ENCODE measurements at places on chromosomes 2 and 18.
A peak's percentile ranks its signal among the peaks of the same experiment; 100 is the strongest.

- no peak for DNase-seq
Measured at GRCh38 chr2:29561181-29561580, 360.2 kb downstream of the ALK start.

DNA sequence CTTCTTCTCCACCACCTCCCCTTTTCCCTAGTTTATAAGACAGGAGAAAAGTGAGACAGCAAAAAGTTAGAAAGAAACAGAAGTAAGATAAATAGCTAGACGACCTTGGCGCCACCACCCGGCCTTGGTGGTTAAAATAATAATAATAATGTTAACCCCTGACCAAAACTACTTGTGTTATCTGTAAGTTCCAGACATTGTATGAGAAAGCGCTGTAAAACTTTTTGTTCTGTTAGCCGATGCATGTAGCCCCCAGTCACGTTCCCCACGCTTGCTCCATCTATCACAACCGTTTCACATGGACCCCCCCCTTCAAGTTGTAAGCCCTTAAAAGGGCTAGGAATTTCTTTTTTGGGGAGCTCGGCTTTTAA is 1.5 kb upstream of the BUB1 start:
- no peak for DNase-seq

- DNase-seq = peak; percentile 58
Measured at GRCh38 chr2:14909795-14910194, 277.3 kb downstream of the LRATD1 start.

DNA sequence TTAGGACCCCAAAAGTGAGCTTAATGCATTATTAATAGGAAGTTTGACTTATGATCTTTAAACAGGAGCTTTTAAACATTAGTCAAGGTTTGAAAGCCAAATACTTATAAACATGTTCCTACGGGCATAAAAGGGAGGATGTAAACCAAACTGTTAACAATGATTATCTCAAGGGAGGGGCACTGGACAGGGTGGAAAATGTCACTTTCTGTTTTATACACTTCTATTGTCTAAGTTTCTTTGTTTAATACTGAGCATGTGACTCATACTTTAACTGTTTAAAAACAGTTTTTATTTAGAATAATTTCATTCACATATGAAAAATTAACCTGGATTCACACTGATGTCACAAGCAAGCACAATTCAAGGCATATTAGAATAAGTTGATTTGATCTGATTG is 18.3 kb upstream of the ITGA6 start:
- DNase-seq = no peak

- DNase-seq = no peak
Measured at GRCh38 chr2:100944617-100945432, 57.3 kb upstream of the RPL31 start.

DNA sequence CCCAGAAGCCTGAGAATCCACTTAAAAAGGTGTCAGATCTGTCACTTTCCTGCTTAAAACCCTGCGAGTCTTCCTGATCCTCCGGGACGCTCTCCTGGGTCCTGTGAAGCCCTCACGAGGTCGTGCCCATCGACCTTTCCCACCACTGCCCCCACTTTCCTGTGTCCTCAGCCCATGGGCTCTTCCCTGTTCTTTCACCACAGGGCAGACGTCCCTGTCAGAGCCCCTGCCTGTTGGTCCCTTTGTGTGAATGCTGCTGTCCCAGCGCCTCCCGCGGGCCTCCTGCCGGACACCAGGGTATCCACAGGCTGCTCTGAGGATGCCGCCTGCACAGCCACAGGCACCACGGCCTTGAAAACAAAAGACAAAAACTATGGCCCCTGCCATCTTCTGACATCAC is 125.6 kb downstream of the TMEM18 start:
- no peak for DNase-seq

GRCh38 chr2:86237172-86237571 is 37.9 kb downstream of the MRPL35 start:
- DNase-seq = no peak

DNA sequence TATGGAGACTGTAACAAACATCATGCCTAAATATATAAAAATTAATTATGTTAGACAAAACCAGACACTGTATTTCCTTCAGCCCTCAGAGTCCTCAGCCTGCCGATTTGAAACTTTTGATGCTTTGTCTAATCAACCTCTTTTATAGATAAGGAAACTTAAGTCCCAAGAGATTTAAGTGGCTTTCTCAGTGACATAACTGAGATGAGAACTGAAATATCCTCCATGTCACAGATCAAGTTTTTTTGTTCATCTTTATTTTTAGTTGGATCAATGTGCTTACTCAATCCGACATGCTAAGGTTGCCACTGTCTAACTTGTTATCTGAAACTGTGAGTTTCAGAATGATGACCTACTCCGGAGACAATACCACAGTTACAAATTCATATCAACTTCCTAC is 72.3 kb downstream of the BARD1 start:
- no peak for DNase-seq

DNA sequence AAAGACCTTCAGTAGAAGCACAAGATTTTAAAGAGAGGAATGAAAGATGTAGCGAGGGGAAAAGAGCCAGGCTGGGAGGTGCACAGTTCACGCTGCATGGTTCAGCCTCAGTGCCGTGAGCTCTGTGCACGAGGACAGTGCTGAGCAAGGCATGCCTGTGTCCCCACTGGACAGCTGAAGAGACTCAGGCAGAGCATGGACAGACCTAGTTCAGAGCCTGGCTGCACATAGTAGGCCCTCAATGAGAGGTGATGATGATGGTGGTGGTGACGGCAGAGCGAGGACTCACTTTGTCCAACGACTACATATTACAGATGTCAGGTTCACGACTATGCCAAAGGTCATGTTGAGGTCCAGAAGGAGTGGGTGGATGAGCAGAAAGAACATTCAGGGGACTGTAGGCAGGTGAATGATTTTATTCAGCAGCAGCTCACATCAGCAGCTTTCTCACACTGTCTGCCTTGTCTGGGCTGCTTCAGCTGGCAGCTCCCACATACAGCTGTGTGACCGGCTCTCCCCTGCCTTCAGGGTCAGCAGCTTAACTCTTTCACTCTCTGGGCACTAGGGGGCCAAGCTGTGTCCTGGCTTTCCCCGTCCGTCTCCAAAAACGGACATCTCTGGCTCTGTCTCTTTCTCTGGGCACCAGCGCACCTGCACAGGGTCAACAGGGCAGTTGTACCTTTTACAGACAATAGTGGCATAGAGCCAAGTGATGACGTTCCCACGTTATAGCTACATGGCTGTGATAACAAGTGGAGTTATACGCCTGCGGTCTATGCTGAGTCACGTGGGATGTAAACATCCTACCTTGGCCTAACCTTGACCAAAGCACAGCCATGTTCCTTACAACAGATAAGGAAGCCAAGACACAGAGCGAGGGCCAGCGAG is 128.8 kb upstream of the MSH6 start:
- no peak for DNase-seq

DNA sequence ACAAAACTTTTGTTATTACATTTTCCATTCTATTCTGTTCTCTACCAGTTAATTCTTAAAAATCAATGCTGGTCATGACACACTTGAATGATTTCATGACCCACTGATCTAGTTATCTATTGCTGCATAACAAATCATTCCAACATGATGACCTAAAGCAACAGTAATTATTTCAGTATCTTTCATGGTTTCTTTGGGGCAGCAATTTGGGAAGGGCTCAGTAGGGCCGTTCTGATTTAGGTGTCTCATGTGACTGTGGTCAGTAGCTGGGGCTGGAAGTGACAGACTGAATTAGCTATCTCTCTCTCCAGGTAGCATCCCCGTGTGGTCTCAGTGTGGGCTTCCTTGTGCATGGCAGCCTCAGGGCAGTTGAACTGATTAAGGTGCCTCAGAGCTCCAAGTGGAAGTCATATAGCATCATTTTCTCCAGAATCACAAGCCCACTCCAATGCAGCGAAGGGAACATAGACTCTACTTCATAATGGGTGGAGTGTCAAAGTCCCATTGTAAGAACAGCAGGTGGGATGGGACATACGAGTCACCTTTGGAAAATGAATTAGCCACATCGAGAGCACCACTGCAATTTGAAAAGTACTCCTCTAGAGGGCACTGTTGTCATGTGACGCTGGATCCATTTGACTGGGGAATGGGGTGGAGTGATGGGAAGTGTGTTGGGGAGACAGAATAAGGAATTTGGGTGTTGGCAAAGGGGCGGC is 39.1 kb upstream of the FAM136A start:
- peak; percentile 59 for DNase-seq

DNA sequence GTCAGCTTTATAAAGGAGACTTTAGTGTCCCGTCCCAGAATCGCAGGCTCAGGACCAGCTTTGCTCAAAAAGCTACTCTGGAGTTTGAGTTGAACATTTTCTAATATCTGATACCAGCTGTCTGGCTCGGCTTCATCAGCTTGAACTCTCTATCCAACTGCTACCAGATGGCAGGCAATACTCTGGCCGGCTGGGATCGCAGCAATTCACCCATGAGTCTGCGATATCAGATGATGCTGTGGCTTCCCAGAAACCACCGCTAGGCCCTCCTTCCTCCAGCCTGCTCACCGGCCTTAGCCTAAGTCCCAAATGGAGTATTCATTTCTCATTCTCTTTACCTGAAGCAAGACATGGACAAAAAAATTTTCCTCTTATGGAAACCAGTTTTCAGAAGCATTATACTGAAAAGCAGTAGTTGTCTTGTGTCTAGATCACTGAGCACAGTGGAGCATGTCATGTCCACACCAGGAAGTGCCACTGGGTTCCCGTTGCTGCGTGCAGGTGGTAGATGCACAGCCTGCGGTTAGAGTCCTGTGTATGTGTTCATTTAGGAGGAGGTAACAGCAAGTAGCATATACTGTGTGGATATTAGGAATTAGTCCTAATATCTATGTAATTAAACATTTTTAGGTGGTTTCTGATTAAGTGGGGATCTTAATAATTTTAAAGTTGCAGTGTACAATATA is 162.0 kb upstream of the SOX11 start:
- no peak for DNase-seq

GRCh38 chr2:105873281-105873680 is 128.6 kb downstream of the NCK2 start:
- no peak for DNase-seq

DNA sequence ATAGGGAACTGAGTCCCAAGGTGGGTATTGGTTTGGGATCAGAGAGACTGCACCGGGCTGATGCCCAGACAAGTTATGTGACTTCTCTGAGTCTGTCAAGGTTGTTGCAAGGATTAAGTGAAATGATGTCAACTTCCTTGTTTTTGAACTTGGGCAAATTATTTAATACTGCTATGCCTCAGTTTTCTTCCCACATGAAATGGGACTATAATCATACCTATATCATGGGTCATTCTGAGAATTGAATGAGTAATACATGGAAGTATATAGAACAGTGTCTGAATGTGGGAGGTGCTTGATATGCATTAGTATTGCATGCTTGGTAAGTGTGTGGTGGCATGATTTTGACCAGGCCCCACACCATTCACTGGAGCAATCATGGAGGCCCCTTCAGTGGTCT is 99.0 kb downstream of the PRKCE start:
- DNase-seq = no peak

- no peak for DNase-seq
Measured at GRCh38 chr2:127700527-127701192, 637 bp upstream of the SFT2D3 start.

DNA sequence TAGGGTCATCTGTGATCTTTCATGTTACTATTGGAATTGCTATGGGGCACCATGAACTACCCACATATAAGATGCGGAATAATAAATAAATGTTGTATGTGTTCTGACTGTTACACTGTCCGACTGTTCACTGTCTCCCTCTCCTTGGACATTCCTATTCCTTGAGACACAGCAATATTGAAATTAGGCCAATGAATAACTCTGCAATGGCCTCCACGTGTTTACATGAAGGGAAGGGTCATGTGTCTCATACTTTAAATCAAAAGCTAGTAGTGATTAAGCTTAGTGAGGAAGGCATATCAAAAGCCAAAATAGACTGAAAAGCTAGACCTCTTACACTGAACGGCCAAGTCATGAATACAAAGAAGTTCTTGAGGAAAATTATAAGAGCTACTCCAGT is 751.3 kb downstream of the SOCS6 start:
- DNase-seq = no peak

- no peak for DNase-seq
Measured at GRCh38 chr2:64779117-64779690, 125.5 kb upstream of the SERTAD2 start.

DNA sequence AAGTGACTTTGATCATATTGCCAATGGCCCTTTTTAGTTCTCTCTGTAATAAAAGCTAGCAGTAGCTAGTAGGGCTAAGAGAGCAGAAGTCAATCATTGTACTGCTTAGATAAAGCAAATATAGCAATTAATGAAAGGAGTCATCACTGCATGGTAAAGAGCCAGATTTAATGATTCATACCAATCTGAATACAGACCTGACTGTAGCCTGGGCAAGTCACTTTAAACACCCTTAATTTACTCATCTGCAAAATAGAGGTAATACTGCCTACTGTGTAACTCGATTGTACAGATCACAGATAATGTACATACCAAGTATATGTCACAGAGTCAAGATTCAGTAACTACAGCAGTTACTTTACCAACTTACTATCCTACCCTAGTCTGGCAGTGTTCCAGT is 63.6 kb downstream of the ASXL2 start:
- DNase-seq = no peak

- DNase-seq = no peak
Measured at GRCh38 chr18:78735131-78736014, 244.2 kb upstream of the SALL3 start.

- peak; percentile 59 for DNase-seq
Measured at GRCh38 chr2:209977386-209978239, 24.8 kb upstream of the RPE start.

GRCh38 chr2:135657806-135658582 is 83.7 kb upstream of the UBXN4 start:
- DNase-seq = no peak

DNA sequence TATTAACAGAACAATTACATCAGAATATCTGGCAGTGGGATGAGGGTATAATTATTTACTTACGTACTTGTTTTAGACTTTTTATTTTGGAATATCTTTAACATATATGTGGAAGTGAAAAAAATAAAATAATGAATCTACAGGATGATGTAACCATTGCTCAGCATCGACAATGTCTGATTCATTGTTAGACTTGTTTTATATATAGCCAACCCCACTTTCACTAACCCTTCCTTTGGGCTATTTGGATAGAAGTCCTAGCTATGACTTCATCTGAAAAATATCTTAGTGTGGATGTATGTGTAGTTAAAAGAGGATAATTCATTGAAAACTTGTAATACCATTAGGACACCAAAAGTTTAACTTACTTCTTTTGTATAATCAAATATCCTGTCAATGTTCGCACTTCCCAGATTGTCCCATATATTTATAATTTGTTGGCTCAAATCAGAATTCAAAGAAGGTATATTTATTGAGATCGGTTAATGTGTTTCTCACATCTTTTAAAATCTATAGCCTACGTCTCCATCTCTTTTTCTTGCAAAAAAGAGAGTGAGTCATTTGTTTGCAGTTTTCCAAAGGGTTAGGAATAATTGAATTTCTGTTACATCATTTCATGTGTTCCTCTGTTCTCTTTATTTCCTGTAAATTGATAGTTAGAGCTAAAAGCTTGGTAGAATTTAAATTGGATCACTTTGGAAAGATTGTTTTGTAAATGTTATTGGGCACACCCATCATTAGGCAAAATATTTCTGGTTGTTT is 506.1 kb upstream of the FAM98A start:
- DNase-seq = no peak

GRCh38 chr18:57941841-57942489 is 102.1 kb upstream of the NEDD4L start:
- no peak for DNase-seq

- DNase-seq = peak; percentile 96
Measured at GRCh38 chr2:196274387-196274809, 103.0 kb upstream of the STK17B start.
